T-helper 17 cell (primary cell): ENCODE measurements at places on chromosomes 13 and 19.
A peak's percentile ranks its signal among the peaks of the same experiment; 100 is the strongest.

- DNase-seq = no peak
Measured at GRCh38 chr19:8926341-8926740, 83.9 kb downstream of the MUC16 start.

DNA sequence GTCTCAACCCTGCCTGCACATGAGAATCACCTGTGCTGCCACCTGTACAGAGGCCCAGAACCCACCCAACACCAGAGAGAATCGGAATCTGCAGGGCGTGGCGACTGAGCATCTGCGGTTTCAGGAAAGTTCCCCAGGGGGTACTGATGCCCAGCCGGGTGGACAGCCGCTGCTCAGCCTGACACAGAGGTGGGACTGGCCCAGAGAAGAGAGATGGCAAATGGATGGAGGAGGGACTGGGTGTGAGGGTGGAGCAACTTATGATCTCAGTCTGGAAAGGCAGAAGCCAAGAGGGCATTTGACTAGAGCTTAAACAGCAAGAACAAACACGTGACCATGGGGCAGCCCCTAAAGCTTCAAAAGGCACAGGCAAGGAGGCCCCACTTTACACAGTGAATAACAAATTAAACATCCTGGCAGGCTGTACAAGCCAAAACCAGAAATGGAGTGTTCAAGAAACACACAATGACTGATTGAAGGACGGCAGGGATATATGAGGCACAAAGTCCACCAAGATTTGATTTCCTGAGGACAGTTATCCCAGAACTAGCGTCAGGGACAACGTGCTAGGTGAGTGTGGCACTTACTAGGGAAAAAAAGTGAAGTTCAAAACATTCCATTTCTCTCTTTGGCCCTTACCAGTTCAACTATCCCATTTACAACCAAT is 3.1 kb downstream of the RANBP3 start:
- DNase-seq = no peak

DNA sequence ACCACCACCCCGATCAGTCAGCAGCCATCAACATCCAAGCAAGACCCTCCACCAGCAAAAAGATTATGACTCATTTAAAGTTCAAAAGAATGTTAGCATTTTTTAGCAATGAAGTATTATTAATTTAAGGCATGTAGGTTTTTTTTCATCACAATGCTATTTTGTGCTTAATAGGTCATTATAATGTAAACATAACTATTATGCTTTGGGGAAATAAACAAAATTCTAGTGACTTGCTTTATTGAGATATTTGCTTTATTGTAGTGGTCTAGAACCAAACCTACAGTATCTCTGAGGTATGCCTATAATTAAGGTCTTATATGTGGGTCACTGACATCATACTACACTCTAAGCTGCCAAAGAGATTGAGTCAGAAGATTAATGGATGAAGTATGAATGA is 20.0 kb downstream of the KLF12 start:
- no peak for DNase-seq

DNA sequence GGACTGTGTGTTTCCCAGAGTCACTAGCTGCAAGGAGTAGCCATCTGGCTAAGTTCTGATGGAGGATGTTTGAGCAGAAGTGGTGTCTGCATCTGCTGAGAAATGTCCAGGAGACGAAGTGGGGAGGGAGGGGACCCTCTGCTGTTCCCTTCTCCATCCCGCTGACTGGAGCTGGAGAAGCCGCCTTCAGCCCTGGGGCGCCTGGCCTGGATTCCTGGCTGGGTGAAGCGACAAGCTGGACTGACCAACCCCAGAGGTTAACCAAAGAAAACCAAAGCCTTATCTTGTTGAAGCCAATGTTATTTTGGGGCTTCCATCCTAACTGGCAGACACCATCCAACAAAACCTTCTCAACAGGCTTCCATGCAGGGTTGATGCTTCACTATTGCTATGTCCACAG is 67.6 kb downstream of the SLC7A1 start:
- no peak for DNase-seq

DNA sequence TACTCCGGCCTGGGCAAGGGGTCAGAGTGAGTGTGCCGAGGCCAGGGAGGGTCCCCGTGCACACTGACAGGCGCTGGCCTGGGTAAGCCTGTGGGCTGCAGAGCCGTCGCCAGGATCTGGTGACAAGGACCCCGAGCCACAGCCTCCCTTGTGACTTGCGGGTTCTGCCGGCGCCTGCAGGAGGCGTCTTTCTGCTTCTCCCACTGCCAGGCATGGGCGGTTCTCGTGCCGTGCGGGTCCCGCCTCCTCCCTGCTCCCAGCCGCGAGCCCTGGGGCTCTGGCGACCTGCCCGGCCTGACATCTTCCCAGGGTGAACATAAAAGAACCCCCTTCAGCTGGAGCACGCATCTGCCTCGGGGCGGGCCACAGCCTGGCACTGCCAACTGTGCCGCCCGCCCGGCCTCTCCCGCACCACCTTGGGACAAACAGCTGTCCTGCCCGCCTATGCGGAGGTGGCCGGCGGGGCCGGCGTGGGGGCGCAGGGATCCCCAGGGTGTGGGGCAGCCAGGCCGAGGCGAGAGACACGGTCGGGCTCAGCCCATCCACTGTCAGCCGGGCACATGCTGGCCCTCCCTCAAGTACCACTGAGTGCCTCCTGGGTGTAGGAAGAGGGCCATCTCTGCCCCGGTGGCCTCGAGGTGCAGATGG is 1.5 kb upstream of the HCN2 start:
- peak; percentile 56 for DNase-seq

DNA sequence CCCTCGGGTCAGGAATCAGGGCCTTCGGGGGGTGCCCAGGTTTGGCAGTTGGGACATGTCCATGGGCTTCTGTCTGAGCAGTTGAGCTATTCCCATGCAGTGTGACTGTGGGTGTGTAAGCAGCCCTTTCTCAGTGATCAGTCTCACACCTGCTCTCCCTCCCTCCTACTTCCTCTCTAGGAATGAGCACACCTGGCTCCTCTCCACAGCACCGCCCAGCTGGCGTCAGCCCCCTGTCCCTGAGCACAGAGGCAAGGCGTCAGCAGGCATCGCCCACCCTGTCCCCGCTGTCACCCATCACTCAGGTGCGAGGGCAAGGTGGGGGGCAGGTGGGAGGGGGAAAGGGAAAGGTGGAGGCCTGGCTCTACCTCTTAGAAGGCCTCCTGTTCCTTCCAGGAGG is 25.9 kb downstream of the COMP start:
- DNase-seq = no peak

DNA sequence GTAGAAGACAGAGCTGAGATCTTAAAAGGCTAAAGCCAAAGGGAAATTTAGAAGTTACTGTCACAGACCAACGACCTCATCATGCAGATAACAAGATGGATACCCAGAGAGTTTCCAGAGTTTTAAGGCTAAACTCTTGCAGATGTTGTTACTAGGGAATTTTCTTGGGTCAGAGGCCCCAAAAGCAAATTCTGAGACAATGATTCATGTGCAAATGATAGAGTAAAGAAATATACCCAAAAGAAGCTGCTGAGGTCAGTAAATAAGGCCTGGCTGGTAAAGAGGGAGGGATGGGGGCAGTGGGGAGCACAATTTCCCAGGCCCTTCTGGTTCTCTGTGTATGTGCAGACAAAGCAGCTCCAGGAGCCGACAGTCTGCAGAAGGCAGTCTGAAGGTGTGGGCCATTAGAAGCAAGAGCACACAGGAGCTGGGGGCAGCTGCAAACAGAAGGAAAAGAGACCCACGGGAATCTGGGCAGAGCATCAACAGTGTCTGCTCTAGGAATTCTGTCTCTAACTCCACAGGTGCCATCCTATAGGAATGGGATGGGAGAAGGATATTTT is 330.8 kb downstream of the TBC1D4 start:
- DNase-seq = no peak

GRCh38 chr19:3189702-3190469 is 4.2 kb downstream of the NCLN start:
- DNase-seq = no peak

DNA sequence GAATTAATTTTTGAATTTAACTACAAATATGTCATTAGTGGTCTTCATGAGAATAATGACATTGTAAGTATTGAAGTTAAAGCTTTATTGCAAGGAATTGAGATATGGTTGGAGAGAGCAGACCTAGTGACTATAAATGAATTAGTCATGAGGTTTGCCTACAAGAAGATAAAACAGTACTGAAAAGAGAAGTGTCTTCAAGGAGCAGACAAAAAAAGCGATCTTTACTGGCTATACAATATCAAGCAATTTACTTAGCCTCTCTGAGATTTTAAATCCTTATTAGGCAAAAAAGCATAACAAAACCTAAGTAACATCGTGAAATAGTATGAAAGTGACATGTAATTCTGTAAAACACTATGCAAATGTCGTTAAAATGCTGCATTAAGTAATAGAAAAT is 435.1 kb upstream of the PCDH20 start:
- DNase-seq = no peak

- DNase-seq = no peak
Measured at GRCh38 chr19:15869109-15869555, 28.7 kb downstream of the CYP4F2 start.

DNA sequence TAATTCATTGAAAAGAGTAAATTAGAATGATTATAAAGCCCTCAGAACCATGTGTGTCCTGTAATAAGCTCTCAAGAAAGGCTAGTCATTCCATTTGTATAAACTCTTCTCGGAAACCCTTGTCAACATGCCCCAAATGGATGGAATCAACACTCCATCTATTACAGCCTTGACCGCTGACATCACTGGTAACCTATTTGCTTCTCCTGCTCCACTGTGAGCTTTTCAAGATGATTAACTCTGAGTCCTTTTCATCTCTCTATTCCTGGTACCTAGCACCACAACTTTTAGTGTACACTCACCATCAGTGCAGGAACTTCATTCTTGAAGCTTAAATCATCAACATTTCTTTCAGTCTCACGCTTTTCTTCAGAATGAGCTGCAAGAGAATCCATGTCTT is 612.0 kb downstream of the DCT start:
- DNase-seq = no peak
